ENCODE measurements at places on chromosomes 5 and 9.

- no peak for DNase-seq
Measured at GRCh38 chr9:93264338-93265125, 80.6 kb downstream of the WNK2 start.

- no peak for DNase-seq
Measured at GRCh38 chr5:113249206-113249605, 185.6 kb downstream of the TSSK1B start.

DNA sequence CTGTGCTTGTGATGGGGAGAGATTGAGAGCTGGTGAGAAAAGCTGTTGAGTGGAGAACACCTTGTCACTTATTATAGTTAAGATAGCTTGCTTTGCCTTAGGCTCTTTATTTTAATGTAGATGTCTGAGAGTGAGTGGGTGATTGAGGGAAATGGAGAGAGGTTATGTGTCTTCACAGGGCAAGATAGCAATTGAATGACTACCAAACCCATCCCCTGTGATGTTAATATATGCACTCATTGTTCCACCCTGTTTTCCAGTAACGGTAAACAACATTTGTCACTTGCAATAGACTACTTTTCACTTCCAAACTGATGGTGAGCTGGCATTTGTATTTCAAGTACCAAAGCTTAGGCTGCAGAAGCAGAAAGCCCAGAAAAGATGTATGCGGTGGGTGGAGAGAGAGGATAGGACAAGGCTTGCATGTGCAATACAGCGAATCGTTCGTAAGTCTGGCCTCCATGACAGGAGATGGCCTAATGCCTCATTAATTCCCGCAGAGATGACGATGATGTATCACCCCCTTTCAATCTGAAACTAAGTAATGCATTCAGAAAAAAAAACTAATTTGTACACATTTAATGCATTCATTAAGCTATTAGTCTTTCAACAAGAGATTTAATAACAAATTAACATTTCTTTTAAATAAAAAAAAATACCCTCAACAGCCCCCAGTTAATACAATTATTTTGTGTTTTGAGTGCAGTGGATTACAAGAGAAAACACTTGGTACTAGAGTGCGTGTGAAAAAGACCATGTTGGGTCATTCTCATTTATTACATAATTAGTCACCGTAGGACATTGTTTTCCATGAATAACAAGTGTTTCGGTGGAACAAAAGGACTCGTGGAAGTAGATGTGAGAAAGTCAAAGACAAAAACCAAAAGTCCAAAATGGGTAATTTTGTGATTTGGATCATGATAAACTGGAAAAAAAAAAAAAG lies 699.0 kb downstream of the BRINP1 start:
- no peak for DNase-seq

DNA sequence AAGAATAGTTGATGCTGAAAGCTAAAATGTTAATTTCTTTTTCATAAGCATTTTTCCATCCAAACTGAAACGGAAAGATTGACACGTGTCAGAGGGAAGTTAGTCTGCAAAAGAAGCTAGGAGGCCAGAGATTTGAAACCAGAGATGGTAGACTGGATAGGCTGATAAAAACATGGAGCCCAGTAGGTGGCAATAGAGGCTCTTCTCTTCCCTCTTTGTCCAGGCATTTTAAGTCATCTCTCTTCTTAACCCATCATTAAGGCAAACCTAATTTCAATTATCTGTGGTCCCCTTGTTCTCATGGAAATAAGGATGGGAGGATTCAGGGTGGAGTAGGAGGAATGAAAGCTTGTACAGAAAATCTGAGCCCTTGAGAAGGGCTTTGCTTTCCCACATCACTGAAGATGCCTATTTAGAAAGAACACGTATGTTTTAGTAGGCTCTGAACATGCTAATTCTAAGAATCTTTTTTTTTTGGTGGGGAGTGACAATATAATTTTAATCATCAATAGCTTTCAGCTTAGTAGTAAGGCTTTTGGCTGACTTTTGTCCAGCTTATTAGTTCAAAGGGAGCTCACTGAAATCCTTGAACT lies 66.6 kb downstream of the ZNF474 start:
- DNase-seq: peak; percentile 54

GRCh38 chr5:168316139-168316578 lies 24.7 kb downstream of the WWC1 start:
- DNase-seq: no peak

GRCh38 chr5:56637321-56637920 lies 177.9 kb upstream of the MAP3K1 start:
- DNase-seq: no peak

GRCh38 chr9:35609820-35610163 lies 4.7 kb downstream of the TESK1 start:
- no peak for DNase-seq

GRCh38 chr5:38871058-38871605 lies 25.3 kb downstream of the OSMR start:
- no peak for DNase-seq

GRCh38 chr5:69492923-69493395 lies 369 bp downstream of the OCLN start:
- DNase-seq: no peak

- DNase-seq: no peak
Measured at GRCh38 chr9:107931071-107931715, 441.6 kb upstream of the KLF4 start.

DNA sequence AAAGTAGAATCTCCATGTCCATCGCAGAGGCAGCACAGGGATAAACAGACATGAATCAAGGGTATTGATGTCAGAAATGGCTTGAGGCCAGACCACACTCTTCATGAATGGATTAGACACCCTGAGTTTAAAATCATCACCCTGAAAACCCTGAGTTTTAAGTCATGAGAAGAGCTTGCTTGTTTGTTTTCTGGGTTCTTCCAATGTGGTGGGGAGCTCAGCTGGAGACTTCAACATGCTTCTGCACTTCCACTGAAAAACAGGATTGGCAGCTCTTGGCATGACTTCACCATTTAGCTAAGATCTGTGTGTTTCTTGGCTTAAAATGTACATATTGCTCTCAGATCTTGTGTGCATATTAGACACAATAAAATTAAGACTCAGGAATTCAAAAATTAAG lies 9.8 kb downstream of the GCNT4 start:
- DNase-seq: no peak

DNA sequence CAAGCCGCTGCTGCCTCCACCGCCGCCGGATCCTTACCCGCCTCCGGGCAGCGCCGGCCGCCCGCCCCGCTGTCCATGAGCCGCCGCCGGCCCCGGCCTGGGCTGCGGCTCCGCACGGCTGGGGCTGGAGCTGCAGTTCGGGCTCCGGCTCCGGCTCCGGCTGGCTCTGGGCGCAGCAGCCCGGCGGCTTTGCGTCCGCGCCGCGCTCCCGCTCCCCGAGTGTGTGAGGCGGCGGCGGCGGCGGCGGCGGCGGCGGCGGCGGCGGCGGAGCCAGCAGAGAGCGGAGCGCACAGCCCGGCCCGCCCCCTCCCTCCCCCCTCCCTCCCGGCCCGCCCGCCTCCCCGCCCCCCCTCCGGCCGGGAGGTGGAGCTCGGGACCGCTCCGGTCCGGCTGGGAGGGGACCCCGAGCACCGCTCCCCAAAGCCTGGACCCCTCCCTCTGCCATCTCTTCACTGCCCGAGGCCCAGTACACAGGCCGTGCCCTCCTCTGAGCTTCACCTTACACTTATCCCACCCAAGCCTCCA lies at the start of gene PCDH1:
Gene PCDH1 (minus strand): TSS at position 225 of the 525 bp plus-strand sequence. CDS start 148 bp downstream, at position 77.
- no peak for DNase-seq

- DNase-seq: no peak
Measured at GRCh38 chr9:123119566-123119965, 86.1 kb downstream of the GPR21 start.

DNA sequence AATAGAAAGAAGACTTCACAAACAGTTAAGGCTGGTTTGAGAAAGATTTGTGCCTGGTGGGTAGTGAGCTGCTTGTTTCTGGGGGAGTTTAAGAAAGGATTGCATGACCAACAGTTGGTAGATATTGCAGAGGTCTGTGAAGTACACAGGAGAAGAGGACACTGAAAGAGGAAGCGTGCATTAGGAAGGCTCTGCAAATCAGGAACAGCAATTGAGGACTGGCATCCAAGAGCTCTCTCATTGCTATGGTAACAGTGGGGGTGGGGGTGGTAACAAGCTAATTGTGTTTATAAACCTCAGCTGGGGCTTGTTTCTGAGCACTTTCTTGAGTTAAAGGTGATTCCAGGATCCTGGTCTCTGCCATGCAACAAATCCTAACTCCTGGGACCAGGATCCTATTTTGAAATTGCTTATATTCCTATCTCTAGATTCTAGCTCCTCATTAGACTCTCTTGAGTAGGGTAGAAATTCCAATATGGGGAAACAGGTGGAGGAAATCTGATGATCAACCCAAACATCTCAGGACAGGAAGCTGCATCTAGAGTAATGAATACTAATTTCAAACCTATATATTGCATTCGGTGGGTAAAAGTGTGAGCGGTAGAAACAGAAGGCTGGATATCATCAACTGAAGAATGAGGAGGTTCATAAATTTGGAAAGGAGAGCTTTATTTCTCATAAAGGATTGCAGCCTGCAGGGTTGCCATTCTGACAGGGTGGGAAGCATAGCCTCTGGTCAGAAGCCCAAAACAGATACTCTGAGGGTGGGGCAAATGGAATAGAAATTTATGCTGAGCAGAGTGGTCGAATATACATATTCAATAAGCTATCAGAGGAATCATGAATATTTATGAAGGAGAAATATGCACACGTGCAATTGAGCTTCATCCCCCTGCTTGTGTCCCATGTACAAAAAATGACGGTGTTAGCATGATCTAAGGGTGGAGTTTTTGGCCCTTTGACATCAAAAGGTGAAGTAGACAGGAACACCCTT lies 79.4 kb downstream of the PTTG1 start:
- DNase-seq: no peak

- DNase-seq: no peak
Measured at GRCh38 chr5:120808606-120809005, 344.5 kb downstream of the PRR16 start.
